ENCODE measurements at places on chromosomes 3 and 15.

DNA sequence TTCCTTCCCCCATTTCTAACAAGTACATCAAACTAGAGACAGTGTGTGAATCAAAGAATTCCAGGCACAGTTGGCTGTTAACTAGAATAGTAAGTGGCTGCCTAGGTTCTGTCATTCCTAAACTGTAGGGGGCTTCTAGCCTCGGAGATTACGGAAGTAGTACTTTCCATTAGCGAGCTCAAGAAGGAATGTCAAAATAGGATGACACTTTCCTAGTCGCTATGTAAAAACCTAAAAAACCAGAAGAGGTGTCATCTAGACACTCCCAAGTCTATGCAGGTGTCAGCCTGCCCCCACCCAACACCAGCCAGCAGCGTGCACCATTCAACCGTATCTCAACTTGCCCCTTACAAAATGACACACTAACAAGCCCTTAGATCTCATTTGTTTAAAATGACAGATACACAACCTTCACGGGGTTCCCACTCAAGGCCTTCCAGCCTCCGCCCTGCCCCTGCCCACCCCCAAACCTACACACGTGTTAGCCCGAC, 874 bp downstream of the INO80 start:
- DNase-seq = no peak

DNA sequence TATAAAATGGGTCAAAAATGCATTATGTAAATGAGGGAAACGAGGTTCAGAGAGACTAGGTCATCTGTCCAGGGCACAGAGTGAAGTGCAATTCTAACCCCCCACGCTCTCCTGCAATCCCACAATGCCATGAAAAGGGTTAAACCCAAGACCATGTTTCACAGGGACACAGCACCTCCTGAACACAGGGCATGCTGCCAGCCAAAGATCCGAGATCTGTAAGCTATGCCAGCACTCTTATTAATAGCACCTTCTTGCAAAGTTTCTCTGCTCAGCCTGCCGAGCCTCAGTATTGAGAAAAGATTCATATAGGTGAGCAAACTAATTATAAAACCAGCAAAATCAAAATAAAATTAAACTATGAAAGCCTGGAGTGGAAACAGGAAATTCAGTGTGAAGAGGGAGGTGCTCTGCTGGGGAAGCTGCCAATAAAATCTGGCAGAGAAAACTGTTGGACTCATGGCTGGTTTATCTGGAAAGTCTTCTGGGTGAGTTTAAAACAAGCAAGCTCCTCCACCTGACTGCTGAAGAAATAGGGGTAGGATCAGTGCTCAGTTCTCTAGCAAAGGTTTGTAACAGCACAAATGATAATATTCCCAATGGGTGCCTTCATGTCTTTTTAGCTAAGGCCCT, 50.3 kb downstream of the LRIG1 start:
- no peak for DNase-seq

- DNase-seq = peak; percentile 95
Measured at GRCh38 chr15:63157118-63157843, at the start of gene RPS27L. Gene RPS27L, minus strand, starts transcription at chr15:63157477. Its CDS starts 72 bp downstream, at chr15:63157405.

- no peak for DNase-seq
Measured at GRCh38 chr15:85925649-85926237, 131.0 kb upstream of the KLHL25 start.

GRCh38 chr3:105367406-105368213, 901 bp downstream of the ALCAM start:
- peak; percentile 73 for DNase-seq

DNA sequence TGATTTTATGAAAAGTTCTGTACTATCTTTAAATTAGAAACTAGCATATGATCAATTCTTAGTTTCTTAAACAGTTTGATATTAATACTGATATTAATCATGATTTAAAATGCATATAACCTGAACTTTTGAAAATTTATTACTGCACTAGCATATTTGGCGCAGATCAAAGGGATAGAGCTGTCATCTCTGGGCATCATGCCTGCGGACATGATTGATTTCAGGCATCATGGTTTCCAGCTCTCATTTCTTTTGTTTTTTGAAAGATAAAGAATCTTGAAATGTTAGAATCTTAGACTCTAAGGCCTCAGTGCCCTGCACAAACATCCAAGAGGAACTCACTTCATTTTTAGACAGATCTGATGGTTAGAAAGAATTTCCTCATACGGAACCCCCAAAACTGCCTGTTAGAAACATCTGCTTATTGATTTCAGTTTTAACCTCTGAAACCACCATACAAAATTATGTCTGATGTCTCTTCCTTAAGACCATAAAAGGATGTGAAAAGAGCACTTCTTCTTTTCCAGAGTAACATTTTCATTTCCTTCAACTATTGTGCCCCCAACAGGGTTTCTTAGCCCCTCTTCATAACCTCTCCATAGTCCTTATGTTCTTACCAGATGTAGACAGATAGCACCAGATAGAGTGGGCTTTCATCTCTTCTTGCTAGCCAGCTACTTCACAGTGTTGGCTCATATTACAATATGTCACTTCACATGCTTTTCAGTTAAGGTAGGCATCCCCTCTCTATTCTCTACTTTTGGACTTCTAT, 110.8 kb downstream of the BBX start:
- DNase-seq = no peak

DNA sequence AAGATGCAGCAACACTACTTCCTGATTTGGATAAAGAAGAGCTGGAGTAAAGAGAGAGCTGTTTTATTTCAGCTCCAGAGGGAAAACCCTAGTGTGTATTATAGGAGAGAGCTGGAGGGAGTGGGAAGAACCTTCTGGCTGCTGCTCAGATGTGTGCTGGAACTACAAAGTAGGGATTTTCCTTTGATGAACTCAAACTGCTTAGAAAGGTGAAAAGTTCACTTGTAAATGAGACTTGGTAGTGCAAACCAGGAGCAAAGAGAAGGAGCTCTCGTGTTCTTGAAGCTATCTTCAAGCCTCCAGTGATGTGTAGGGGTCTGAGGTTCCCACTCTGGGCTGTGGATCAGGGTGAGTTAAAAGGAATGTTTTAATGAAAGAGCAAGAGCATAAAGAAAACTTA, 110.4 kb downstream of the EDEM1 start:
- DNase-seq = no peak

DNA sequence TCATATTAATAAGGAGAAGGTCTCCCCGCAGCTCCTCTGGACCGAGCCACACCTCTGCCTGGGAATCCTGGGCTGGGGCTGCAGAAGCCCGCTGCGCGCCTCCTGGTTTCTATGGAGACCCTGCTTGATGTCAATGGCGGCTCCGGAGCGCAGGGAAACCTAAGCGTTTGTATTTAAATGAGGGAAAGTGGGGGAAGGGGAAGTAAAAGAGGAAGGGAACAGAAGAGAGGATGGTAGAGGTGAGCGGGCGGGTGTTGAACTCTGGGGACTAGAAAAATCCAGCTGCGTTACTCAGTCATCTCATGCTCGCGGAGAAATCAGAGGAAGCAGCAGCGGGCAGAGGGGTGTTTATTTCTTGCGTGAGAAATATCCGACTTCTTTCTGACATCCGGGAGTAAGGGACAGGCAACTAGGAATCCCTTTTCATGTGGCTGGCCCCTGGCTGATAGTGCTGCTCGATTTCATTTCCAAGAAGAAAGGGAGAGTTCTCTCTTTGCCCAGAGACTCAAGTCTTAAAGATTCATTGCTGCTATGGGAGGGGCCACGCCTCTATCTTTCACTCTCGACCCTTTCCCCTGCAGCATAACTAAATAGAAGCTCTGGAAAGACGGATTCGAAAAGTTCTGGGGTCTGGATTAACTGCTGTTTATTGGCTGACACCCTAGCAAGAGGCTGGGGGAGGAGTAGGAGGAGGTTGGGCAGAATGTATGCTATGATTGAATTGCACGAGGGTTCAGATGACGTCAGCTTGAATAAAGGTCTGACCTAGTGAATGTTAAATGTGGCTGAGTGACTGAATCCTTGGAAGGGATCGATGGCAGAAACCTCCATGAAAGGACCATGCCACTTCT, 110.5 kb upstream of the GAP43 start:
- DNase-seq = peak; percentile 21

DNA sequence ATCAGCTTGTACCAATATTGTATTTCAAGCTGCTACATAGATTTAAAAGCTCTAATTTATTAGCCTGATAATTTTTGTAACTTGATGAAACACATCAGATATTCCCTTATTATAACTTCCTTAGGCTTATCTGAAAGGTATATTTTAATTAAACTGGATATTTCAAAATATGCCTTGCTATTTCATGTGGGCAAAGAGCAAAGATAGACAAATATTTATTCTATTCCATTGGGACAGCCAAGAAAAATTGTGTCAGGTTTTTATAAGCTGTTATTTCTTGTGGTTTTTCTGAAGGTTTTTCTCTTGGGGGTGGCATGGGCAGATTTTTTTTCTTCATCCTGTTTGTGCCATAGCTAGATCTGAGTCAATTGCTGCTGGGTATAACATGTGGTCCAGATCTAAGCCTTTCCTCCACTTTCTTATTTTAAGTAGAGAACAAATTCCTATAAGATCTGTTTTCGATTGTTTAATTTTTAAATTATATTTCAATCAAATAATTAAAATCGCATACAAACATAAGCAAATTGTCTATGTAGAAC, 249.5 kb downstream of the NAALADL2 start:
- DNase-seq = no peak

DNA sequence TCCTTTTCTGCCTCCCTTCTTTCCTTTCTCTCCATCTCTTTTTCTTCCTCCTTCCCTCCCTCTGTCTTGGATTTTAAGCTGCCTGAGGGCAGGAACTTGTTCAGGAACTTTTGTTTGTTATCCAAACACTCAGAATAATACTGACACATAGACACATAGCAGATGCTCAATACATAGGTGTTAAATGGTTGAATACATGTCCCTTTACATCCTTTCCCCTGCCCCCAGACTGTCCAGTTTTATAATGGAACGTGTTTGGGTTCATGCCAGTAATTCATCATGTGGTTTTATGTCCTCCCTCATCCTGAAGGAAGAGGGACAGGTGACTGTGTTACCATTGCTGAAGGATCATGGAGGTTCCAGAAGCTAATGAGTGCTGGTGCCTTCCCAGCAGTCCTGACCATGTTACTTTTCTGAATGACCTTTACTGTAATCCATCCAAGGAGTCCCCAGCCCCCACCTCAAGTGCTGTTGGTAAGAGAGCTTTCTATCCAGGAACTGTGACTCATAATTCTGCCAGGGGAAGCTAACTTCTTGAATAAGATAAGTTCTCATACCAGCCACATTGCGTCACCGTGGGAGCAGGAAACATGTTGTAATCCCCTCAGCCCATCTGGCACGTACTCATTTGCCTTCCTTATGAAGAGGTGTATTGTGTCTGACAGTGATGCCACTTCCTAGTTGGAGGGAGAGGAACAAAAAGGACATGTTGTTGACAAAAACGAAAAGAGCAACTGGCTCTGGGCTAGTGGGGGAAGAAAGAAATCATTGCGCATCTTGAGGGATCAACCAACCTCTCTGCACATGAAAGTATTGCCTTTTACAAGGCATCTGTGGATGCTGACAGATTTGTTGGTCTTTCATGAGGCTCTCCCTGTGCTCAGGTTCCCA, 52.4 kb downstream of the IL1RAP start:
- peak; percentile 61 for DNase-seq

- DNase-seq = no peak
Measured at GRCh38 chr3:44021651-44022594, 219.8 kb upstream of the TOPAZ1 start.

DNA sequence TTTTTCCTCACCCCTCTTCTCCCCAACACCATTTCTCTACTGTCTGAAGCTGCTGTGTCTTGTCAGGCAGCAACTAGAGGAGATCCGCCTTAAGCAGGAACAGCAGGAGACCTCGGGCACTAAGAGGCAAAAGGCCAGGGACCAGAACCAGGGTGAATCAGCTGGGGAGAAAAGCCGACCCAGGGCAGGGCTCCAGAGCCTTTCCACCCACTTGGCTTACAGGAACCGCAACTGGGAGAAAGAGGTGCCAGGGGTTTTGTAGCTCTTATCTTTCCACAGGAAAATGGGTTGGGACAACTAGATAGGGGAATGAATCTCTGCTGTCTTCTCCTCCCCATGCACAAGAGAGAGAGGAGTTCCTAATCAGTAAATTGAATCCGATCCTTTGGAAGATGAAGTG, 3.0 kb upstream of the NGRN start:
- DNase-seq = no peak

DNA sequence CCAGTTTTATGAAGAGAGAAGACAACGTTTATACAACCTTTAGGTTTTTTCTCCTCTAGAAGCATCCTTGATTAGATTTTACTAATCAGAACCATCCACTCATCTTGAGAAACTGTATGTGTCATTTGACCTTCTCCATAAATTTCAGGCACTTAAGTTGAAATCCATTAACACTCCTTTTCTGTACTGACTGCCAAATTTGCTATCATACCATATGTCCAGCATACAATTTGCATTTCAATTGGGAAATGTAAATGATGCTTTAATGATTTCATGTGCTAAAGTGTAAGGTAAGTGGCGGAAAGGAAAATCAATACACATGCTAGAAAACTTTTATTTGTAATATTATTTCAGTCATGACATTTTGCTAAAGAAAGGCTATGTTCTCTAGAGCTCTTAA, 731.6 kb downstream of the GBE1 start:
- DNase-seq = no peak

DNA sequence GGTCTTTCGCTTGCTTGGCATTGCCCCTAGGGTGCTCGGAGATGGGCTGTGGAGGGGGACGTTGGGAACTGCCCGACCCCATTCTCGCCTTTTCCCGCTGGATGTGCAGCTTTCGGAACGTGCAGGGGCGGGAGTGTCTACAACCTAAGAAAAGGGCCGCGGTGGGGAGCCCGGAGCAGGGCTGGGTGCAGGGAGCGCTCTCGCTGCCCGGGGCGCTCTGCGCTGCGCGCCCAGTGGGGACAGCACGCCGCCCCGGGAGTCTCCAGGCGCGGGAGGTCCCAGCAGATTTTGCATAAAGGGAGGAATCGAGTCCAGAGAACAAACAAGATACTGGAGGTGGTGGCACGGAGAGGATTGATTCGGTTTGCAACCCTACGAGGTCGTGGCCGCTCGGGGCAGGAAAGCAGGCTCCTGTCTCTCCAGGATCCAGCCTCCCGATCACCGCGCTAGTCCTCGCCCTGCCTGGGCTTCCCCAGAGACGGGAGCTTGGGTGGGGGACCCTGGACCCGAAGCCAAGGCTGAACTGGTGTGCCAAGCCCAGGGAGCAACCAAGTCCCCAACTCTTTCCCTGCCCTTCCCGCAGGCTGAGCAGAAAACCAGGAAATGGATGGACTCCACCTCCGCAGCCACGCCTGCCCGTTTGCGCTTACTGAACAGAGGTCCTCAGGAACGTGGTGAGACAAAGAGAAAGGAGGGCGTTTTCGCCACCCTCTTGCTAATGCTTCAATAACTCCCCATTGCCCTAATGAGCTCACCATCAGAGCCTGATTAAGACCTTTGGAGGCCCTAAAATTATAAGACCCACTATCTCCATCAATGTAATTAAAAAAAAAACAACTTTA, 59.7 kb downstream of the NOX5 start:
- DNase-seq = no peak

GRCh38 chr3:9435316-9435715, 37.9 kb downstream of the SETD5 start:
- DNase-seq = no peak

GRCh38 chr3:97656638-97657037, 107.9 kb upstream of the ARL6 start:
- no peak for DNase-seq

GRCh38 chr3:177201700-177202397, 4.6 kb upstream of the TBL1XR1 start:
- peak; percentile 73 for DNase-seq

All from activated naive CD4-positive, alpha-beta T cell treated with anti-CD3 and anti-CD28 coated beads, Interleukin-2, amount 10 ng/mL, durations not matched to agents 7 days and 5 days (primary cell).